ENCODE measurements at places on chromosomes 3 and 15.

- DNase-seq, result peak; percentile 8
Observed at GRCh38 chr15:29570948-29571791, 251.1 kb downstream of the TJP1 start.

DNA sequence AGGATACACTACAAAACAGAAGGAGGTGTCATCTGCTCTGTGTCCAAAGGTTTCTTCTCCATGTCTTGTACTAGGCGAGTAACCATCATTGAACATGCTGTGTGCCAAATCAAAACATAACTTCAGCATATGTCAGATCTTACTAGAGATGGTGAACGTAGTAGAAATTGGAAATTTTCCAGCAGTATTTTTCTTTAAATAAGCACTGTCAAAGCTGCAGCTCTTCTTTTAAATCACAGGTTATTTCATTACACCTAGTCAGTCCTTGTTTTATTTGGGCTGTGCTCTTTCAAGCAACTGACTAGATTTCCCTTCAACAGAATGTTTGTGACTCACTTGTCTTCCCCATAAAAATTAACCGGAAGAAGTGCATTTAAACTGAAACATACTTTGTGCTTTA is 46.5 kb downstream of the MSL2 start:
- peak; percentile 45 for DNase-seq

GRCh38 chr3:115239717-115240116 is 92.6 kb upstream of the ZBTB20 start:
- DNase-seq, result peak; percentile 87

- no peak for DNase-seq
Observed at GRCh38 chr3:158079599-158079998, 26.6 kb downstream of the SHOX2 start.
